Fibroblast of skin of right biceps (primary cell): ENCODE measurements at places on chromosomes 5 and 9.

DNA sequence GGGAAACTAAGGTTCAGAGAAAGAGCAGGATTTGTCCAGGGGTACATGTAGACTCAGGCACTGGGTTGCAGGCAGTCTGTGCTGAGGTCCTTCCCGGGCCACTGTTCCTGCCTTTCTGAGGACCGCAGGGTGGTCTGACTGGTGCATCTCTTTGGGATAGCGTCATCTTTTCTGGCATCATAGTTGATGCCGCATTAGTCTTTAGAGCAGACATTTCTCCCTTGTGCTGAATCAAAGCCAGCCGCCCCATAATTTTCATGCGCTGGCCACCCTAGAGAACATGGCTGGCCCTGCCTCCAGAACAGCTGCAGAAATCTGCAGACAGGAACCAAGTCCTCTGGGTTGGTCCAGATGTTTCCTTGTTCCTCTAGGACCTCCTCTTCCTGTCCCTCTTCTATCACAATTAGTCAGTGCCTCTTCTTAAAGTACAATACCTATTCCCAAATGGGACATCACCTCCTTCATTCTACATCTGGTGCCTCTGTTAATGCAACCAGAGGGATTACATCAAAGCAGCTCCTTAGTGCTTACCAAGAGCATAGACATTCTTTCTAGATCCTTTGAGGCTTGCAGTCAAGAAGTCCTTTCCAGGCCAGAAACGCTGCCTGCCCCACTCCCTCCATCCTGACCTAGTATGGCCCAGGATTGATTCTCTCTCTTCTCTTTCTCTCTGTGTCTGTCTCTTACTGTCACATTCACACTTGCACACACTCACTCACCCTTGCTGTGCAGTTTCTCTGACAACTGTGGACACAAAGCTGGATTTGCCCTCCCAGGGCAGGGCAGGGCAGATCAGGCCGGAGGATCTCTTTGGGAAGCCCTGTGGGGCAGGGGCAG is 42.0 kb upstream of the ORM1 start:
- DNase-seq = peak; percentile 89

- peak; percentile 22 for DNase-seq
These were observed 263.6 kb upstream of the RASA1 start for GRCh38 chr5:87004101-87004500.

DNA sequence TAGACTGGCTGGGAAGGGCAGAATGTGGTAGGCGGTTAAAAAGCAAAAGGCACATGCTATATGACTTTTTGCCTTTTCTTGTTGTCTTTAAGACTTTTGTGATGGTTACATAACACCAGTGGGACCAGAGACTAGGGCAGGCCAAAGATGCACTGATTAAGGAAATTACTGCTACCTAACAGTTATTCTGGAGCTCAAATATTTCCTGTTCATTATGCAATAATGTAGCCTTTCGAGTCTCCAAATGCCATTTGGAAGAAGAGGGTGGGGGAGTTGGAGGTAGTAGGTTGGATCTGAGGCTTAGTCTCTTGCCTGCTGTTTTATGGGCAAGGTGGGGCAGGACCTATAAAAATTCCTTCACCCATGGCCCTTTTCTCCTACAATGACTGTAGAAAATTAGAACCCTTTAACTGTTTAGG is 51.7 kb downstream of the SH3GL2 start:
- no peak for DNase-seq

DNA sequence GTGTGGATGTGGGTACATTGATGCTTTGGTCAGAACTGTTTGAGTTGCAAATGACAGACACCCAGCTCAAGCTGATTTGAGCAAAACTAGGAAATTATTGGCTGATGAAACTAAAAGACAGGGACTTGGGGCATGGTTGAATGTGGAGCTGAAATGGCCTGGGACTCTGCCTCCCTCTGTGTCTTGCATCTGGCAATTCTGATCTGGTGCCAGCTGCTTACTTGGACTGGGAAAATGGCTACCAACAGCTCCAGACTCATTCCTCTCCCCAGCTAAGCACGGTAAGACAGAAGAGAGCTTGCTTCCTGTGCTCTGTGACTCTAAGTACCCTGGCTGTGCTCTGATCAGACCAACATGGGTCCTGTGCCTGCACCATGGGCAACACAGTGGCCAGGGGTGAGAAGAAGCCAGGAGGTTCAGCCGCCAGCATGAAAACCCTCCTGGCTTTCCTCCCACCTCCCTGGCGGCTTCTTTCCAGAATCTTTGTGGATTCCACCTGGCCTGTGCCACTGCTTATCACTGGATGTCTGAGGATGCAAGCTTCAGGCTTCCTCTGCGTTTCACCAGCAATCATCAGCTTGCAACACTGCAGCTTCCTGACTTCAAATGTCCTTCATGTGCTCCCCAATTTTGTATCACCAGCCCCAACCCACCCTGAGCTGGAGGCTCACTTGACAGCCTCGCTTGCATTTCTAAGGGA is 44.1 kb downstream of the C5orf15 start:
- DNase-seq = no peak

DNA sequence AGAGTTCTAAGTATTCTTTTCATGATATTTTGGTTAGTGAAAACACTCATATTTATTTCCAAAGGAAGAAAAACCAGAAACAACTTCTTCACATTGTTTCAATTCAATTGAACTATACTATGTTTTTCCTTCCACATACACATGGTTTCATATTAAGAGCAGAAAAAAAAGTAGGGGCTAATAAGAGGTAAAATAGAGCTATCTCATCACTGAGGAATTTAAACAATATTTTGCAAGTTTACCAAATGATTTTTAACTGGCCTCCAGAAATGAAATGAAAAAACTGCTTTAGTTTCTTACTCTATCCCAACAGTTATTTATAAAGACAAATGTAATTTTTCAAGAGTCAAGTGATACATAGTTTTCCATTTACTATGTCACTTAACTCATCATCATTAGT is 233.5 kb downstream of the RFX3 start:
- peak; percentile 7 for DNase-seq

GRCh38 chr5:126753227-126753626 is 23.7 kb upstream of the LMNB1 start:
- DNase-seq = no peak

DNA sequence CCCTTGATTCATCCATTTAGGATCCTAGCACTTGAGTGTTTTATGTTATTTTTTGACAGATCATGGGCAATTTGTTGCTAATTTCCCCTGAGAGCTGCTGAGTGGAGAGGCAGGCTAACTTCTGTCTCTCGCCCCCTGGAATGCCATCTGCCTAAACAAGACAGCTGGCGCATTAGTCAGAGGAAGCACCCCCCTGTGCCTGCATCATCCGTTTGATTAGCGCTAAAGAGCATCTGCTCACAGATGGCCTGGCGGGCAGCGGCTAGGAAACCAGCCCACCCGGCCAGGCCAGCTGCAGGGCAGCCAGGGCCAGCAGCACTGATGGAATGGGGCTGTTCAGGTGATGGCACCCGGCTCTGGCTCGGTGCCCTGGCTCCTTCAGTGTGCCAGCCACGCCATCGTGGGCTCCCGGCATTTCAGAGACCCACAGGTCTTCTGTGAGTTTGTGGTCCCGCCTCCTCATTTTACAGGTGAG is 22.9 kb upstream of the ASS1 start:
- peak; percentile 72 for DNase-seq

DNA sequence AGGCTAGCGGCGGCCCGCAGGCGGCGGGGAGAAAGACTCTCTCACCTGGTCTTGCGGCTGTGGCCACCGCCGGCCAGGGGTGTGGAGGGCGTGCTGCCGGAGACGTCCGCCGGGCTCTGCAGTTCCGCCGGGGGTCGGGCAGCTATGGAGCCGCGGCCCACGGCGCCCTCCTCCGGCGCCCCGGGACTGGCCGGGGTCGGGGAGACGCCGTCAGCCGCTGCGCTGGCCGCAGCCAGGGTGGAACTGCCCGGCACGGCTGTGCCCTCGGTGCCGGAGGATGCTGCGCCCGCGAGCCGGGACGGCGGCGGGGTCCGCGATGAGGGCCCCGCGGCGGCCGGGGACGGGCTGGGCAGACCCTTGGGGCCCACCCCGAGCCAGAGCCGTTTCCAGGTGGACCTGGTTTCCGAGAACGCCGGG is 253 bp downstream of the SLC12A2 start:
- DNase-seq = no peak

DNA sequence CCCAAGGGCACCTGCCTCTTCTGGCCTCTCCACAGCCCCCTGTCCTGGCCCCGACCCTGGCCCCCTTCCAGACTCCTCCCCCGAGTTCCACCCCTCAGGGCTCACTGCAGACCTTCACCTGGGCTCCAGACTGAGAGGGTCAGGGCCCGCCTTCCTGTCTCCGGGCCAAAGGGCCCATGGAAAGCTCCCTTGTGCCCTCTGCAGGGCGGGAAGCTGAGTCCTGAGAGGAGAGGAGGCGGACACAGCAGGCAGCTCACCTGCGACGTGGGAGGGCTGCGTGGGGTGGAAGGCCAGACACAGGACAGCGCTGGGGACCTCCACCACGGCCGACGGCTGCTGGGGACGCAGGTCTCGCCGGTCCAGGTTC is 20.6 kb downstream of the DYNC2I2 start:
- DNase-seq = no peak

DNA sequence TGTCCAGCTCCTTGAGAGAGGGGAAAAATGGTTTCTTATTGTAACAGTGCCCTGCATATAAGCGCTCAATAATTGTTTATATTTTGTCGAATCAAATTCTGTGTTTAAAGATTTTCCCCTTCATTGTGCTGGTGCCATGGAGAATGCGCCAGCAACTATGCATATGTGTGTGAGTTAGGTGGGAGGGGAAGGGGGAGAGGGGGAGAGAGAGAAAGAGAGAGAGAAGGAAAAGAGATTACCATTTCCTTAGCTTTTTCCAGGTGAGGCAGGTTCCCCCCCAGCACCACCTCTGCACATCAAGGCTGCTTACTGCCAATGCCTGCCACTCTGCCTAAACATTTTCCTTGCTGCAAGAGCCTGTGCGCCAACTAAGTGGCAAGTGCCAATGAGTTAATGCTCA is 111.0 kb downstream of the PJA2 start:
- DNase-seq = no peak

GRCh38 chr5:138573949-138574670 is 1.1 kb downstream of the HSPA9 start:
- DNase-seq = peak; percentile 44

DNA sequence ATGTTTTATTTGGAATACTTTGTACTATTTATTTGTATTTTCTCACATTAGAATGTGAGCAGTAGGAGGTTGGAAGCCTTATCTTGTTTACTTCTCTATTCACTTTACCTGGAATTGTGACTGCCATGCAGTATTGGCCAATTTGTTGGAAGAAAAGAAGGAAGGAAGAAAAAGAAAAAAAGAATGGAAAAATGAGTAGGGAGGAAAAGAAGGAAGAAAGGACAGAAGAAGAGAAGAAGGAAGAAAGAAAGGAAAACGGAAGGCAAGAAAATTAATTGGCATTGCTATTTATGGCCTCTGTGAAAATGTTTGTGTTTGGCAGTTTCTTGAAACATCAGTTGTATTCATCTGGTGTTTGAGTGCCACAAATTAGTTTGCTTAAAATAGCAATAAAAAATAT is 575.2 kb upstream of the ZNF608 start:
- DNase-seq = no peak

DNA sequence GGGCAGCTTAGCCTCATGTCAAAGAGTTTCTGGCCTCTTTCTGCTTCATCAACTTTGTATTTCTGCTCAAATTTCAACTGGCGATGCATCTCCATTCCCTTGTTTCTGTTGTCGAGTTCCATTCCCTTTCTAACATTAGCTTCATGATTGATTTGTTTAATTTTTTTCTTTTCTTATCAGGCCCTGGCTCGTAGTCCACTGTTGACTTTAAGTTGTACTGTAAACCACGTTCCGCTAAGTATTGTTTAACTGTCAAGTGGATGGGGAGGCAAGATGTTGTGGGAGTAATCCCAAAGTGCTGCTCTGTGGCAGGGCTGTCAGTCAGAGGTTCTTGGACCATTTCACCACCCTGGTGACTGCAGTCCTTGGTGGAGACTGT is 309.1 kb downstream of the PSAT1 start:
- no peak for DNase-seq

- no peak for DNase-seq
These were observed 743.4 kb upstream of the CTNND2 start for GRCh38 chr5:12647613-12648012.

GRCh38 chr5:176410486-176411180 is 5.7 kb downstream of the CLTB start:
- DNase-seq = no peak

DNA sequence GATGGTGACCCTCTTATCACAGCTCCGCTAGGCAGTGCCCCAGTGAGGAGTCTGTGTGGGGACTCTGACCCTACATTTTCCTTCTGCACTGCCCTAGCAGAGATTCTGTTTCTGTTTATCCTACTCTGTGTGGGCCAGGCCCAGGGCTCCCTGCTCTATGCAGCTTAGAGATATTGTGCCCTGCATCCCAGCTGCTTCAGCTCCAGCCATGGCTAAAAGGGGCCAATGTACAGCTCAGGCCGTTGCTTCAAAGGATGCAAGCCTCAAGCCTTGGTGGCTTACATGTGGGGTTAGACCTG is 2030.7 kb upstream of the CDH9 start:
- DNase-seq = no peak

DNA sequence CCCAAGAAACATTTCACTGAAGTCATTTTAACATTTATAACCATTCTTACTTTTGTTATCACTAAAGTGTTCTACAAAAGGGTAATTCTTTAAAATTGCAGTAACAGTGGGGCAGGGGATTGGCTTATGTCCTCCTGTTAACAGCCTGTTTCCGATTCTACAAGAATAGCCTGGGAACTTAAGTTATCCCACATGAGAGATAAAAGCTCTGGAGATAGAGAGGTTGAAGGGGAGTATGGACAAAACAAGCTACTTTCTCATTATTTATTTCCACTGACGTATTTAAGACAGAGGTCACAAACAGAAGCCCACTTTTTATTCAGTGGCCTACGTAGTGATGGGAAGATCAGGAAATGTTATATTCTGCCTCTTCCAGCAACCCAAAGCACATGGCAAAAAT is 98.7 kb downstream of the EPB41L4A start:
- no peak for DNase-seq

GRCh38 chr9:129111528-129112151 is 425 bp downstream of the PTPA start:
- peak; percentile 62 for DNase-seq

GRCh38 chr5:10595672-10596309 is 31.9 kb downstream of the ANKRD33B start:
- DNase-seq = peak; percentile 88

GRCh38 chr5:60535198-60535597 is 164.8 kb downstream of the DEPDC1B start:
- no peak for DNase-seq

DNA sequence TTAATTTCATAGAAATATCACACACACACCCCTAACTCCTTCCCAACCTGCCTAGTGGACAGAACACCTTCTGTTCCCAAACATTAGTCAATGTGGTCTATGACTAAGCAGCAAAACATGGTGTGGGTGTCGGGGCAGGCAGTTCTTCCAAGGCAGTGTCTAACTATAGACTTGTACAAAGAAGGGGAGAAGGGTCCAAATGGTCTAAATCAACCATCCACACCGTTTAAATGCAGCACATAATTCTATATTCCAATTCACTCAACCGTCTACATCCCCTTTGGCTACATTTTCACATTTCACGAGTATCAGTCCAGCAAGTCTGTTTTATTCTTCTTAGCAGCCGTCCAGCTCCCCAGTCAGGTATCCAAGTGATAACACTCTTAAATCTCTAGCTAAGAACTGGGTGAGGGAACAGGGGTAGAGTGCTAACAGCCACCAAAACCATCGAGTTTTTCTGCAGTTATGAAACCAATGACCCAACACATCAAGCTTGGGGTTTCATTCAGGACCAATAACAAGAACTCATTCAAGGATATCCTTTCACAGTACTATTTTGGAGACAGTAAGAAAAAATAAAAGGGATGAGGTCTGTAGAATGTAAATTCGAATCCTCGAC is 3.3 kb downstream of the ZNF608 start:
- peak; percentile 86 for DNase-seq
